ENCODE measurements at places on chromosomes 6 and 20.

GRCh38 chr20:43528258-43528875 lies 20.9 kb downstream of the L3MBTL1 start:
- no peak for DNase-seq

DNA sequence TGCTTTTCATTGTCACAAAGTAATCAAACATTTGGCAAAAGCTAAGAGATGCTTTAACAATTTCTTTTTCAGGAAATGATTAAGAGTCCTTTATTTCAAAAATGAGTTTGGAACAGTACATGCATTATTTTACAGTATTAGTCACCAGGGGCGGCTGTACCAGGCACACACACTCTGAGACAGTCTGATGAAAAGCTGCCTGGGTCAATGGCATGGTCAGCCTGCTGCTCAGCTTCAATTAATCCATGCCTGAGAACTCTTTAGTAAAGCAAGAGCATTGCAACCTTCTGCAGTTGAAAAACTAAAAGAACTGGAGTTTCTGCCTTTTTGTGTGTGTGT lies 105.5 kb downstream of the TULP4 start:
- no peak for DNase-seq

GRCh38 chr6:154276810-154277628 lies 79.6 kb downstream of the IPCEF1 start:
- peak; percentile 42 for DNase-seq

DNA sequence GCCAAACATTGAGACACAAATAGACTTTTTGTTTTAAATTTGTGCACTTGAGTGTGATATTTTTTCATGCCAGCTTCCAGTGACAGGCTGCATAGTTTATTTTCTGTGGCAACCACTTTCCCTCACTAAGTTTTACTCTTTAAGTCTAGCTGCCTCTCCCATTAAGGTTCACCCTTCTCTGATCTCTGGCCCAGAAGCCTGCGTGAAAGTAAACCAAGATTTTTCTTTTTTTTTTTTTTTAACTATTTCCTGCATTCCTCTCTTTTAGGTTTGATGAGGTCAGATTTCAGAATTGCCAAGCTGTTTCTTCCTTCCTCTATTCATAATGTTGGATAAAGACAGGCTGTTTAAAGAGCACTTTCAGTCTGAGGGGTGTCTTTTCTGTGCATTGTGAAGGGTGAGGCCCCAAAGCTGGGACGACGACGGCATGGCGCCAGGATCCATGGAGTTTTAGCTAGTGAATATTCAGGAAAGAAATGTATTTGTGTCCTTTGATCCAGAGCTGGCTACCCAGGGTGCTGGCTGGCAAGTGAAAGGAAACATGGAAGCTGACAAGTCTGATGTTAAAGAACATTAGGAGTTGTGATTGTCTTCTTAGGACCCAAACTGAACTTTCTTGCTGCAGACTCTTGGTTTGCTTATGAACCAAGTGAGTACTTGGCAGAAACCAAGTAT lies 50.7 kb downstream of the DOK5 start:
- DNase-seq, result no peak

DNA sequence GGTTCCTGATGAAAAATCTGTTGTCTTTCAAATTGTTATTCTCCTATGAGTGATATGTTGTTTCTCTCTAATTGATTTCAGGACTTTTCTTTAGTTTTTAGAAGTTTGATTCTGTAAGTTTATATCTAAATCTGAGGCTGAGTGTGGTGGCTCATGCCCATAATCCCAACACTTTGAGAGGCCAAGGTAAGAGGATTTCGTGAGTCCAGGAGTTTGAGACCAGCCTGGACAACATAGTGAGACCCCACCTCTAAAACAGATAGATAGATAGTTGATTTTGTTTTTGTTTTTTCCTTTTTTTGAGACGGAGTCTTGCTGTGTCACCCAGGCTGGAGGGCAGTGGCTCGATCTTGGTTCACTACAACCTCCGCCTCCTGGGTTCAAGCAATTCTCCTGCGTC lies 64.6 kb downstream of the PTPRA start:
- DNase-seq, result no peak

DNA sequence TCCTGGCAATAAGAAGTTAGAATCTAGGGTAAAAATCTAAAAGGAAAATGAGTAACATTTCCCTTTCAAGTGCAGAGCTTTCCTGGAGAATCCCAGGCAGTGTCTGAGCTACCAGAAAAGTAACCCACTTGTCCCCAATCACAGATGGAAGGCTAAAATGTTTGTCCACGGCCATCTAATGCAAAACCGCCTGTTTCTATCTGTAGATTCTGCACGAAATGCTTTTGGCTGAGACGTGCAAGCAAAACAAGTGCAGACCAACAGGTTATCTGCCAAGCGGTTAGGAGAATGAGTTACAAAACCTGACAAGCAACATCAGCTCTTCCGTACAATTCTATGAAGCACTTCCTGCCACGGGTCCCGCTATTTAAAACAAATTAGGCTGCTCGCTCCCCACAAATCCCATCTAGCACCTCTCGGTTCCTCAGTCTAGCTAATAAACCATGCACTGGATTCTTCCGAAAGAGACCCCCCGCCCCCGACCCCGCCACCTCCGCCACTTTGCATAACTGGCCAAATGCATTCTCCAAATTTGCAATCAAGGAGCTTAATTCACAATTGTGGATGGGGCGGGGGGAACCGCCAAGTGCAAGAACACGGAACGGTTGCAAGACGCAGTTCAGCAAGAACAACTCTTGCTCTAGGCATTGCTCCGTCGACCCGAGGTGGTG lies 1.4 kb downstream of the ELOVL5 start:
- DNase-seq, result peak; percentile 56

- DNase-seq, result no peak
Measured at GRCh38 chr20:33609504-33609903, 52.6 kb upstream of the C20orf144 start.

DNA sequence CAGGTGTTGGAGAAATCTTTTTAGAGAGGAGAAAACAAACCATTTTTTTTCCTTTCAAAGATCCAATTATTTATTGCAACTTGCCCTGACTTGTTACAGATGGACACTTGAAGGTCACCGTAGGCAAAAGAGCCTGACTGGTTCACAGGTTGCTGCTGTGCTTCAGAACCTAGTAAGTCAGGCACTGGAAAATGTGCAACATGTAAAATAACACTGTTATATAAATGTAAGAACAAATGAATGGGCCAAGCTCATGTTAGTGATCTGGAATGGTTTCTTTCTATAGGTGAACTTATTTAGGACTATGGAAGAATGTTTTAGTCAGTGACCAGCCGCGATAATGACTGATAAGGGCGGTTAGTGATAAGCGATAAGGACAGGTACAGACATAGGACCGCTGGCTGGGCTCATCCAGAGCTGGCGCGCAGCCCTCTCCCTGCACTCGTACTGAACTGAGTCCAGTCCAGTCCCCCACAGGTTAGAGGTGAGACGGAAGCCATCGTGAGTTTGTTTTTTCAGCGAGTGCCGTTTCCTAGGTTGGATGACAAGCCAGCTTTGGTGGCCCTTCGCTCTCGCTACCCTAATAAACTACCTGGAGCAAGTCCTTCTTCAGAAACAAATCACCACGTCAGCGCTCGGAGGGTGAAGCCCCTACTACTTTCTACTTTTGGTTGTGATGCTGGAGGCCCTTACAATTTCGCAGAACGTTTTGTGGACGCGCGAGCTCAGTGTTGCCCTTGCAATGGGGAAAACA lies 94.4 kb upstream of the PRDM1 start:
- no peak for DNase-seq

DNA sequence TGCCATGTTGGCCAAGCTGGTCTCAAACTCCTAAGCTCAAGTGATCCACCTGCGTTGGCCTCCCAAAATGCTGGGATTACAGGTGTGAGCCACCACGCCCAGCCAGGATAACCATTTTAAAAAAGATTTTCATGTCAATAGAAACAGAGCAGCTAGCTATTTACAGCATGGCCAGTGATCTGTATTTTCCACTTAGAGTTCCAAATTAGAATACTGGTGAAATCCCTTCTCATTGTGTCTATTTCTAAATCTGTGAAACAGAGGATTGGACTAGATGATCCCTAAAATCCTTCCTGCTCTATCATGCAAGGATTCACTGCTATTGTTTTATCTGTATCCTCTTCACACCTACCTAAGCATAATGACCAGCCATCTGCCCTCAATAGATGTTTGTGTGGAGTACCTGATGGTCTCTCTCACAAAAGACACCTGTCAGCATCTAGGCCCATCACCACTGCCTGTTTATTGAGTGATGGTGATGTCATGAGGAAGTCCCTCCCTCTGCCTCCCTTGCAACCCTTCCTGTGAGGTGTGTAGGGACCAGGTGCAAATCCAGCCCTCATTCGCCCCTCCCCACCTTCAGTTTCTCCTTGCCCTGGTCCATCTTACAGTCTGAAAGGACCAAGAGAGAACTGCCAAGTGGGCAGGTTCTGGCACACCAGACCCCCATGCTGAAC lies 26.5 kb upstream of the SMIM29 start:
- DNase-seq, result no peak

DNA sequence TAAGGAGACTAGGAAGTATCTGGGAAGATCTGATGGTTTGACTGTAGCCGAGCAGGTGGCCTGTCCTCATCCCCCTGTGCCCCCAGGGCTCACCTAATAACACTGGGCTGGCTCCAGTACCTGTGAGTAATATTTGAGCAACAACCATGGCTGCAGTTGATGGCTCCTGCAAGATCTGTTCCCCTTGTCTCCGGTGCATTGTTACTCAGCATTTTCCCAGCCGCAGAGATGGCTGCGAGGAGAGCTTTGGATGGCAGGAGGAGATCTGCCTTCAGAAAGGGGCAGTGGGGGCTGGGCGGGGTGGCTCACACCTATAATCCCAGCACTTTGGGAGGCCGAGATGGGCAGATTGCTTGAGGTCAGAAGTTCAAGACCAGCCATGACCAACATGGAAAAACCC lies 39.3 kb downstream of the PTK7 start:
- DNase-seq, result no peak

DNA sequence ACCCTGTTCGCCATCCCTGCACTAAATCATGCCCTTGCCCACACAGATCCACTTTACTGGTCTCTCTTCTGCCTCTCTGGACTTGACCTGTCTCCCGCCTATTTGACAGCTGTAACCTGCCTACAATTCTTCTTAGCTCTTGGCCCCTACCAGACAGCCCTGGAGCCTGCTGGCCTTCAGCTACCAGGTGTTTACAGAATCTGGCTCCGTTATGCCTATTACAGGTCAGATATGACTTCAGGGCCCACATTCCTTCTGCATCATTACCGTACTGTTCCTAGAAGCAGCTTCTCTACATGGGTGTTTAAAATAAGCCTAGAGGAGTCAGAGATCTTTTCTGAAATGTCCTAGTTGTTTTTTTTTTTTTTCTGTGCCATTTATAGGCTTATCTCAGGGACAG lies 45.4 kb upstream of the CCN6 start:
- DNase-seq, result no peak

GRCh38 chr6:128036808-128037570 lies 136.1 kb upstream of the THEMIS start:
- DNase-seq, result no peak

- peak; percentile 46 for DNase-seq
Measured at GRCh38 chr6:106256201-106256968, 69.2 kb downstream of the ATG5 start.

GRCh38 chr6:31717499-31718222 lies 2.5 kb downstream of the LY6G6D start:
- DNase-seq, result no peak

DNA sequence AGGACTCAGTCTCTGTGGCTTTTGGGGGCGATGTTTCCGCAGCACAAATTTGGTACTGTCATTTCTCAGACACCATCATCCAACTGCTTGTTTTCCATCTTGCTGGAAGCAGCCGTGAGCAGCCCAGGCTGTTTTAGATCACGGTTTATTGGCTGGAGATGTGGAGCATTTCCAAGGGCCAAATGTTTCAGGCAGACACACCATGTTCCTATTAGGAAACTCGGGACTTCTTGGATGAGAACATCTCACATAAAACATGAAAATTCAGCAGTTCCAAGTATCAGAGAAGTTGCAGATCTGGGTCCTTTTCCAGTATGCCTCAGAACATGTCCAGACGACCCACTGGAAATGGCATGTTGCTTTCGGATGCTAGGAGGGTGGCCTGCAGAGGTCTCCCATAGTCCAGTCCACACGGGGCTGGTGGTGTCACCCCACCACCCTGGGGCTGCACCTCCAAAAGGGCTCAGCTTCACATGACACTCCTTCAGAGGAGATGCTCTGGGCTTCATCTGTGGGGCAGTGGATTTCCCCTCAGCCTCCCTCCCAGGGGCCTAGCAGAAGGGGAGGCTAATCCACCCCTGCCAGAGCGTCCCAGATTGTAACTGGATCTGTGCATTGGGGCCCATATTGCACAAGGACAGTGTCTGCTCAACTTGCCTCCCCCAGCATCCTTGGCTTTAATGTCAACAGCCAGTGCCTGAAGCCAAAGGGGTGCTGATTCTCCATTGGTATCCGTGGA lies 176.3 kb downstream of the SCP2D1 start:
- DNase-seq, result peak; percentile 84

DNA sequence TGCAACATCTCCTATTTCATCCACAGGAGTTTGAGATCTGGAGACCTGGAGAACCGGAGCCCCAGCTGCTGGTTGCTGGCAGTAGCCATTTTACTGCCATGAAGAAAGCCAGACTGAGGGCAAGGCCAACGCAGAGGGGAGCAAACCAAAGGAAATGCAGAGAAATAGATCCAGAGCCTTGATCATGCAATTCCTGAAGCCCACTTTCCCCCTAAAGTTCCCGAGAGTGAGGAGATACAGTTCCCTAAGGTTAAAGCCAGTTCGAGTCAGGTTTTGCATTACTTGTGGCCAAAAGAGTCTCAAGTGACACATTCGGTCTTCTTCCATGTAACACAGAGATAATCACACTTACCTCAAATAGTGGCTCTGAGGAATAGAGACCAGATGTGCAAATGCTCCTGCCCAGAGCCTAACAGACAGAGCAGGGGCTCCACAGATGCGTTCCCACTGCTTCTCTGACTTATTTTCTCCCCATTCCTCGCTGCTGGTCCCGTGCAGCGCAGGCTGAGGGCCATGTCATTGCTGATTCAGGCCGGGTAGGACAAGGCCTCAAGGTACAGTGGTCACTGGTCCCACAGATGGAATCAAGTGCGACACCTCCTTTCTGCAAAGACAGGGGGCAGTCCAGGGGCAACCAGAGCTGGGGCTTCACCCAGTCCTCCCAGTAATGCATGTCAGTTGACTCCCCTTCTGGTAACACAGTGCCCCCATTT lies 35.1 kb upstream of the NFATC2 start:
- DNase-seq, result peak; percentile 34

GRCh38 chr6:131754088-131754487 lies 43.3 kb upstream of the CTAGE9 start:
- DNase-seq, result no peak

- DNase-seq, result no peak
Measured at GRCh38 chr6:51218181-51218580, 399.5 kb downstream of the TFAP2B start.

- DNase-seq, result no peak
Measured at GRCh38 chr6:162219266-162219665, 508.3 kb downstream of the PRKN start.

- no peak for DNase-seq
Measured at GRCh38 chr6:38554700-38555413, 84.9 kb downstream of the BTBD9 start.

- DNase-seq, result no peak
Measured at GRCh38 chr6:170554796-170555137, 598 bp downstream of the TBP start.

DNA sequence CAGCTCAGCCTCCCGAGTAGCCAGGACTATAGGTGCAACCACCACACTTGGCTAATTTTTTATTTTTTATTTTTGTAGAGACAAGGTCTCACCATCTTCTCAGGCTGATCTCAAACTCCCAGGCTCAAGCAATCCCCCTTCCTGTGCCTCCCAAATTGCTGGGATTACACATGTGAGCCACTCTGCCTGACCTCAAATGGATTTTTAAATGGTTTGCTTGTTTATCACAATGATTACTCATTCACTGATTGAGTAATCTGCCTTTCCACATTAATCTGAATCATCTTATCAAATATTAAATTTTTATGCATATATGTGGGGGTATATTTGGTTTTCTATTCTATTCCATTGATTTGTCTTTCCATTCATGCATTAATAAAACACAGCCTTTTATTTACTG lies 9.4 kb upstream of the KHDC1L start:
- DNase-seq, result no peak

Measured in muscle of back (tissue), 13 donors.